ENCODE measurements at places on chromosomes 1 and 21.

- no peak for DNase-seq
Observed at GRCh38 chr1:217009376-217009775, 286.1 kb upstream of the ESRRG start.

DNA sequence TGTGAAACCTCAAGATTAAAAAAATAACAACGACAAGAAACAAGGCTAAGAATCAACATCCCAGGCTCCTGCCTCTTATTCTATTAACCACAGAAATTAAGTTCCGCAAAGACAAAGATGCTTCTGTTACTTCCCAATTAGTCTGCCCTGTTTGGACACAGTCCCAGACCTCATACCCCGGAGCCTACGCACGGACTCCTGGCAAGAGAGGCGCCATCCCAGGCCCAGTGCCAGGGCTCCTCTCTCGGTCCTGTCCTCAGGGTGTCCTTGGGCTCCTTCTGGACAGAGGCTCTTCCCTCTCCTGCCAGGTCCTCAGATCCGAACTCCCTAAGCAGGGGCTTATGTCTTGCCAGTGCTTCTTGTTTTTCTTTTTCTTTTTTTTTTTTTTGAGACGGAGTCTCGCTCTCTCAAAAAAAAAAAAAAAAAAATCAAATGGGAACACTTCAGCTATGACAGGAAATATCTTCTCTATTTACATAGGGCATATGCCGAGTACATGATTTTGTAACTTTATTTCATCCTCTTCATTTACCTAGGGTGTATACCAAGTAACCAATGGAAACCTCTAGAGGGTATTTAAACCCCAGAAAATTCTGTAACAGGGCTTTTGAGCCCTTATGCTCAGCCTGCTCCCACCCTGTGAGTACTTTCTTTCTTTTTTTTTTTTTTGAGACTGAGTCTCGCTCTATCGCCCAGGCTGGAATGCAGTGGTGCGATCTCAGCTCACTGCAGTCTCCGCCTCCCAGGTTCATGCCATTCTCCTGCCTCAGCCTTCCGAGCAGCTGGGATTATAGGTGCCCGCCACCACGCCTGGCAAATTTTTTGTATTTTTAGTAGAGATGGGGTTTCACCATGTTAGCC is 11.7 kb upstream of the ENO1 start:
- DNase-seq, result no peak

- no peak for DNase-seq
Observed at GRCh38 chr1:2503554-2504224, 22.7 kb downstream of the PANK4 start.

GRCh38 chr1:212700223-212700891 is 717 bp upstream of the BATF3 start:
- DNase-seq, result peak; percentile 14

DNA sequence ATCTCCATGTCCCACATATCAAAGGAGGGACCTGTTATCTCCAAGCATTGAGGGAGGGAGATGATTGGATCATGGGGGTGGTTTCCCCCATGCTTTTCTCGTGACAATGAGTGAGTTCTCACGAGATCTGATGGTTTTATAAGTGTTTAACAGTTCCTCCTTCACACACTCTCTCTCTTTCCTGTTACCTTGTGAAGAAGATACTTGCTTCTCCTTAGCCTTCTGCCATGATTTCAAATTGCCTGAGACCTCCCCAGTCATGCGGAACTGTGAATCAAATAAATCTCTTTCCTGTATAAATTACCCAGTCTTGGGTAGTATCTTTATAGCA is 91.6 kb downstream of the DDAH1 start:
- DNase-seq, result no peak

DNA sequence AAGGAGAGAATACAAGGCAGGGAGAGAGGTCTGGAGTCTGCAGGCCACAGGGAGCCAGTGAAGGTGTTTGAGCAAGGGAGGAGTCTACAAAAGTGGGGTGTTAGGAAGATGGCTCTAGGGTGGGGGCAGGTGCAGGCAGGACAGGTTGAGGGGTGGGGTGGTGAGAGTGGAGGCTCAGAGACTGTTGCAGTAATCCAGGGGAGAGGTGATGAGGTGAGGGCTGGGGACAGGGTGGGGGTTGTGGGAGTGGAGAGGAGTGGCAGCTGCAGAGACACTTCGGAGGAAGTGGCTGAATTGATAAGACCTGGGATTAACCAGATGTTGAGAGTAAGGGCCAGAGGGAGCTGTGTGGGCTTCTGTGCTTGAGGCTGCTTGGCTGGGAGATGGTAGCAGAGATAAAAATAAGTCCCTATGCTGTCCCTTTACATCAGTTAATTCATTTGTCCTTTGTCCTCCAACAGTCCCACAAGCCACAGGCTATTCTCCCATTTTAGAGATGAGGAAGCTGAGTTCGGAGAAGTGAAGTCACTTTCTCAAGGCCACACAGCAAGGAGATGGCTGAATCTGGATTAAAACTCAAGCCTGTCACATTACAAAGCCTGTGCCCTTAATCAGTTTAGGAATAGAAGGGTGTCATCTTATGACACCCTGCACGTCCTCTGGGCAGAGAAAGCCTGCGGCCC is 54.8 kb upstream of the SYNC start:
- no peak for DNase-seq

GRCh38 chr1:151540982-151541377 is 871 bp downstream of the TUFT1 start:
- no peak for DNase-seq

DNA sequence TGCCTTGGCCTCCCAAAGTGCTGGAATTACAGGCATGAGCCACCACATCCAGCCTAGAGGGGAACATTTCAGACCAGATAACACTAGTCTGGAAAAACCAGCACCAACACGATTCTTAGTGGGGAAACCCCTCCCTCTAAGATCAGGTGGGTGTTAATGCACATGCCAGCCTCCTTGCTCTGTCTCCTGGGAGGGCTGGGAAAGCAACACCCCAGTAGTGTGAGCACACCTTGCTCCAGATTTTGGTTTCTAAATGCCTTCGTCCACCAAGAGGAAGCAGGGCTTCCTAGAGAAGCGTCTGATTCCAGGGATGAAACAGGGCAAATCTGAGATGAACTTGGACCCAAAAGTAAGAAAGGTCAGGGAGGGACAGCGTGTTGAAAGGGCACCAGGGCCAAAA is 2.2 kb upstream of the KRTAP10-4 start:
- no peak for DNase-seq

GRCh38 chr1:38733761-38734160 is 125.8 kb downstream of the RRAGC start:
- no peak for DNase-seq

DNA sequence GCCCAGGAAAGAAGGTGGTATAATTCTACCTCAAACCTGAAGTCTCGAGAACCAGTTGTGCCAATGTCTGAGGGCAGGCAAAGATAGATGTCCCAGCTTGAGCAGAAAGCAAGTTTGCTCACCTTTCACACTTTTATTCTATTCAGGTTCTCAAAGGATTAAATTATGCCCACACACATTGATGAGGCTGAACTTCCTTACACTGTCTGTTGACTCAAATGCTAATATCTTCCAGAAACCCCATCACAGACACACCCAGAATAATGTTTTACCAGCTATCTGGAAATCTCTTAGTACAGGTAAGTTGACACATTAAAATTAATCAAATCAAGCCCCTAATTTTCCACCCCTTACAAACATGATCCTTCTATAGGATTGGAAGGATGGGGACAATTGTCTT is 605.7 kb downstream of the NUF2 start:
- DNase-seq, result no peak

GRCh38 chr1:202288177-202288576 is 53.6 kb downstream of the UBE2T start:
- no peak for DNase-seq

DNA sequence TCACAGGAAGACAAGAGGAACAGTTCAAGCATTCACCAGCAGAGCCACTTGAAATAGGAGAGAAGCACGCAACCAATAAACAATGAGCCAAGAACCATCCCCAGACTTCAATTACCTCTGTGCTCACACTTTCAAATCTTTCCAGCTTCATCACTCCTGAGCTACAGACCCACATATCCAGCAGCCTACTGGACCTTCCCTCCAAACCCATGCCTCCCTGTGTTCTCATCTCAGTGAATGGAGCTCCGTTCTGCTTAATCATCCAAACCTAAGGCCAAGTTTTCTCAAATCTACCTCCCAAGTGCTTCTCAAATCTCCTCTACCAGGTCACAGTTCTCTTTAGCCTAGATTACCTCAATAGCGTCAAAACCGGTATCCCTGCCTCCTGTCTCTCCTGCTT is 3.7 kb downstream of the PEF1 start:
- no peak for DNase-seq

- DNase-seq, result no peak
Observed at GRCh38 chr1:162366671-162367070, 10.0 kb downstream of the SPATA46 start.

DNA sequence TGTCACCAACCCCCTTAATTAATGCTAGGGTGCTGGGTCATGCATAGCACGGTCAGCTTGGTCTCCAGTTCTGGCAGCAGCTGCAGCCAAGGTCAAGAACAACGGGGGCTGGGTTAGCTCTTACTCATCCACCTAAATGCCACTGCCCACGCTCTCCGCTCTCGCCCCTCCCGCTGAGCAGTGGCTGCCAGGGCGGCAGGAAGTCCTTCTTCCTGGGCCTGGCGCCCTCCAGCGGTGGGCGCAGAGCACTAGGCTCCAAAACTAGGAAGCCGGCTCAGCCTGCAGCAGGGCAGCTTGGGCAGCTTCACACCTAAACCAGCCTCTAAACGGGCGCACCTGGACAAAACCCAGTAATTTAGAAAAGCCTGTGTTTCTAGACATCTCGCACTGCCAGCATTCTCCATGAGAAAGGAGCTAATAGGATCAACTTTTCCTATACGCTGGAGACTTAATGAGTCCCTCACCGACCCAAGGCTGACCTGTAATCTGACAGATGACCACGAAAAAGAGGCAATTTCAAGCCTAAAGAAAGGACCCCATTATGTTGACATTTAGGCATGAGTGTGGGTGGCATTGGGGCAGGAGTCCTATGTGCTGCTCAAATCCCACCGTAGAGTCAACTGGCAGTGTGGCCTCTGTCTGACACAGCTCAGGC is 78.4 kb upstream of the LRRN2 start:
- DNase-seq, result peak; percentile 48
